WTC11 (cell line): ENCODE measurements at places on chromosomes 11 and 22. TPM values are rescaled to one million over a fixed set of nuclear protein-coding genes. Genes with fewer than 3 reads are reported as not detected.

GRCh38 chr11:114478001-114478410 is 38.7 kb downstream of the REXO2 start:
- H3K36me3 ChIP-seq: peaks cover 15% of the 10 kb centered on the region
- H3K4me3 ChIP-seq: peak overlapping the region; percentile 52
- DNase-seq: no peak
- peaks cover 80% of the 10 kb centered on the region for H3K4me1 ChIP-seq
- H3K27ac ChIP-seq: peak overlapping the region; percentile 97

DNA sequence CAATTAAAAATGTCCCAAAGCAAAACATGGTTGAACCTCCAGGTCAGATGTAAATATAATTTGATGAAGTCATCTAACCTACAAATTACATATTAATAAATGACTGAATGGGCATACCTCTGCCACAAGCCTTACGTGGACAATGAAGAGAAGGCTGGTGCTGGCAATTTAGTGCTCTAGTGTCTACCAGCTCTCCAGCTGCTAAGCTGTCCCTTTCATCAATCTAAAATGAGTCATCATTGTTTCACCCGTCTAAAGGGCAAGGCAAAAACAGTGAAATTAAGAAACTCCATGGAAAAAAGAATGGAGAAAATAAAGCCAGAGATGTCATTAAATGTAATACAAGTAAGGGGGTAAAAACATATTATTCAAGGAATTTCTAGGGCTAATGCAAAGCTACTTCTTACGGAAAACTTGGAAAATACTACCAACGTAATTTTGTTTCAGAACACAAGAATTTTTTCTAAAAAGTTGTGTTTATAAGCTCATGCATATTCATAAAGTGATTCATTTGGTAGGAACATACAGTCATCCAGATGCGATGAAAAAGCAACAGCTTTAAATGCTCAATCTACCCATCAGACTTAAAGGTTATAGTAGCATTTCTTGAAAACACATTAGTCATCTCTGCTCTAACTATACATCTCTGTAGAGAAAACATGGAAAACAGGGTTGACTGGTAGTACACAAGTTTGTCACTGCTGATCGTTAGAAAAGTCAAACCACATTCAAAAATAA is 71.5 kb downstream of the SIK3 start:
- no peaks in the 10 kb centered on the region for H3K36me3 ChIP-seq
- H3K4me3 ChIP-seq: no peak overlapping the region
- H3K27me3 ChIP-seq: no peaks in the 10 kb centered on the region
- H3K27ac ChIP-seq: no peak overlapping the region
- H3K4me1 ChIP-seq: no peaks in the 10 kb centered on the region
- DNase-seq: no peak

- H3K27me3 ChIP-seq: no peaks in the 10 kb centered on the region
- DNase-seq: no peak
- H3K4me1 ChIP-seq: peaks cover 50% of the 10 kb centered on the region
- 0 out of 2 replicates have a peak overlapping the region, but pooled peaks have one; percentile 89 for H3K4me3 ChIP-seq
These were observed 14.1 kb downstream of the MIAT start for GRCh38 chr22:26671317-26672059.

DNA sequence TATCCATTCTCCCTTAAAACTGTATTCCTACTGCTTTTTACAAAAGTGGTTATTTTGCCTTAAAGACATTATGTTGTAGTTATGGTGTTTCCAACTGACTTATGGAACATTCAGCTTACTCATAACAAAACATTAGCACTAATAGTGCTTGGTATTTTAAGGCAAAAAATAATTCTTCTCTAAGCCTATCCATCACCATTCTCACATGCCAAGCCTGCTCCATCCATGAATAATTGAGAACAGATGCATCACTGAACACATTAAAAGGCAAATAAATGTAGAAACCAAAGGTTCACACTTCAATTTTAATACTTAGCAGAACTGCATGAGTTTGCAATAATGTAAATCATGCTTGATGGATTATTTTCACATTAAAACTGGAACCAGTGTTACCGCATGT is 42.3 kb upstream of the DDI1 start:
- no peaks in the 10 kb centered on the region for H3K4me1 ChIP-seq
- no peaks in the 10 kb centered on the region for H3K27me3 ChIP-seq
- no peak overlapping the region for H3K27ac ChIP-seq

DNA sequence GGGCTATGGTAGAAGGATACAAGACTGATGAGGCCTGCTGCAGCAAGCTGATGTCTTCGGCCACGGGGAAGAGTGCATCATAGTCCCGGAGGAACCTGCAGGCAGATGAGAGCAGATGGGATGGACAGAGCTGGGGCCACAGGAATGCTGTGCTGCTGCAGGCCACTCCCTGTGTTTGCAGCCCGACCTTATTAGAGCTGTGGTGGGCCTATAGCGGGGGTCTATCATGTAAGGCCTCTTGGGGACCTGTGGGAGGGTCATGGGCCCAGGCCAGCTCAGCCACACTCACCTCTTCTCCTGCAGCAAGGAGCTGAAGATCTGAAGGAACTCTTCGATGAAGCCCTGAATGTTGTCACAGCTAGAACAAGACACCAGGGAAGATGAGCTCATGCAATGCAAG is 31.9 kb downstream of the ASCC2 start:
- H3K27ac ChIP-seq: no peak overlapping the region
- DNase-seq: no peak
- no peaks in the 10 kb centered on the region for H3K4me1 ChIP-seq
- H3K36me3 ChIP-seq: peaks cover 37% of the 10 kb centered on the region

GRCh38 chr11:114061048-114061680 is 1.7 kb downstream of the ZBTB16 start:
- no peak overlapping the region for H3K27ac ChIP-seq
- H3K4me1 ChIP-seq: peaks cover 23% of the 10 kb centered on the region
- H3K27me3 ChIP-seq: peaks cover 97% of the 10 kb centered on the region
- no peaks in the 10 kb centered on the region for H3K36me3 ChIP-seq

DNA sequence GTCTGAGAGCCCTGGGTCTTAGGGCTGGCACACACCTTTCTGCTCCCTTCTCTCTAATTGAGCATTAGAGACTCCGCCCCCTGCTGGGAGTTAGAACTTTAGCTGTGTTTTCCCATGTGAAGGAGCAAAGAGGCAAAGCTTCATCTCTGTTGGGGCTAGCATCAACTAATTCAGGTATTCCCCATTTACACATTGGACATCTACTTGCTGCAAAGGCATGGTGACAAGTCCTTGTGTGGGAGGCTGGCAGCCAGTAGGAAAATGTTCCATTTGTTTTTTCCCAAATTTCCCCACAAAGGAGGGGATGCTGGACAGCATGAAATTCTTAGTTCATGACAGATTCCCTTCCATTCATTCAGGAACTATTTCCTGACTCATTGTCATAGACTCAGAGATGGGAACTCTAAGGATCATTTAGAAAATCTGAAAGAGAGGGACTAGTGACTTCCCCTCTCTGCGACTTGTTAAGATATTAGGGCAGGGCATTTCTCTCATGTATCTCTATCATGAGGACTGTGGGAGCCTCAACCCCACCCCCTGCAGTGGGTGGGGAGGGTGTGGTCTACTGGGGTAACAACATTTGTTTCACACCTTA is 3.6 kb downstream of the CD44 start:
- no peak overlapping the region for H3K4me3 ChIP-seq
- DNase-seq: no peak
- no peak overlapping the region for H3K27ac ChIP-seq
- peaks cover 26% of the 10 kb centered on the region for H3K4me1 ChIP-seq
- no peaks in the 10 kb centered on the region for H3K36me3 ChIP-seq

DNA sequence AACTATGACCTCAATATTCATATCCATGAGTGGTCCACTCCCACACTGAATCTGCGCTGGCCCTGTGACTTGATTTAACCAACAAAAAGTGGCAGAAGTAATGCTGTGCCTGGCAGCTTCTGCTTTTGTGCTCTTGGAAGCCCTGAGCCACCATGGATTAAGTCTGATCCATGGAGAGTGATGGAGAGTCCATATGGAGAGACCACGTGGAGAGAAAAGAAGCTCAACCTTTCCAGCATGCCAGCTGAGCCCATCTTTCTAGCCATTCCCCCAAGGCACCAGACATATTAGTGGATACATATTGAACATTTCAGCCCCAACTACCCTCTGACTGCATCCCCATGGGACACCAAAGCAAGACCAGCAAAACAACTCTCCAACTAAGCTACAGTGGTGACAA is 16.0 kb downstream of the LRRC55 start:
- no peaks in the 10 kb centered on the region for H3K36me3 ChIP-seq
- no peak overlapping the region for H3K4me3 ChIP-seq
- H3K4me1 ChIP-seq: peaks cover 16% of the 10 kb centered on the region

- no peak overlapping the region for H3K4me3 ChIP-seq
- peaks cover 14% of the 10 kb centered on the region for H3K4me1 ChIP-seq
- H3K27ac ChIP-seq: no peak overlapping the region
- H3K36me3 ChIP-seq: peaks cover 3% of the 10 kb centered on the region; the same call in 1 of the 2 replicates
These were observed 92.0 kb upstream of the DDI1 start for GRCh38 chr11:103944251-103944940.

DNA sequence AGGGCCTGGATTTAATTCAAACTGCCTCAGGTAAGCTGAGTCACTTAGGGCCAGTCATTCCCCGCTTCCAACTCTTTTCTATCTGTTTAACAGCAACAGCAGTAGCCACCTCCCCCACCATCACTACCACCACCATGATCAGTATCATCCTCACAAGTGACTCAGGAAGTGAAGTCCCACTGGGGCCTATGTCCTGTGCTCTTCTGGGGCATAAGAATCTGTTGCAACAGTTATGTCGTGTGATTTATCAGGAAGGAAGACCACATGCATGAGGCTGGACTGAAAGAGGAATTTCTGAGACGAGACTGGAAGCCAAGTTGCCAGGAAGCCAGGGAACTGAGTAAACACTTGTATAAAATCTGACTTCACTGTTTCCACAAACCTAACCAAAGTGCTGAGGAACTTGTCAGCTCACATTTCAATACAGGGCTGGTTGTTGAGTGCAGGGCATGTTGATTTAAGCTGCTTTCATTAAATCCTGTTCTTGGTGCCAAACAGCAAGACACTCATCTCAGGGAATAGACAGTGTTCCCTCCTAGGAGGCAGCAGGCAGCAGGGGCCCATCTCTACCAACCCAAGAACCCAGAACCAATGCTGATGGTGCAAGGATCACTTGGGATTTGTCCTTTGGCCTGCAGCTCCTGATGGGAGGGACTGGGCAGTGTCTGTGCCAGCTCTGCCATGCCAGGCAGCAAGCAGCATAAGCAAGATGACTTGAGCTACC is 226.7 kb upstream of the NARS2 start:
- no peak for DNase-seq
- H3K4me3 ChIP-seq: no peak overlapping the region
- peaks cover 28% of the 10 kb centered on the region for H3K4me1 ChIP-seq

DNA sequence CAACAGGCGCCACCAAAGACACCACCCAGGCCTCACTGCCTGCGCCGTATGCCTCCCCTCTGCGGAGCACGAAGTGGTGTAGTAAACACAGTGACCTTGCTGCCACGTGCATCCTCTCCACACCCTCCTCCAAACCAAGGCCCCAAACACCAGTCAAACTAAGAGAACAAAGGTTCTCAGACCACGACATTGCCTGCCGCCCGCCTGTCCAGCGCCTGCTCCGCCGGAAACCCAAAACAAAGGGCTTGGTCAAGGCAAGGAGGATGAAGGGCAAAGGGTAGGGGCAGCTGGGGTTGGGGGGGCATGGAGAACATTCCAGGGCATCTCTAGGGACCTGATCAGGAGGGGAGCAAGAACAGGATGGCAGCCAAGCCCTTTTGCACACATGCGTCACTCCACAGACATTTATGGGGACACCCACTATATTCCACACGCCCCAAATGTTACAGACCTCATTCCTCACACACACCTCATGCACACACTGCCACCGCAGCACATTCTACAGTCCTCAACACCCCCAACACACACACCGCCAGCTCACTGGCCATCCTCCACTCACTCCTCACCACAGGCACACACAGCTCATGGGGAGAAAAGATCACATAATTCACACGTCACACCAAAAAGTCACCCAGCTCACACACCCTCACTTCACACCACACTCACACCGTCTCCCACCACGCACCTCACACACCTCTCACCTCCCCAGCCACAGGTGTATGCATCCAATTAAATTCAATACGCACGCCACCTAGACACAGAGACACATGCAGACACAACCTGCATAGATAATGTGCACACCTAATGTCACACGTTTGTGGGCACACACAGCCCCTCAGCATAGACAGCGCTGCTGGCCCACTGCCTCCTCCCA is 34.5 kb downstream of the PDE2A start:
- H3K36me3 ChIP-seq: no peaks in the 10 kb centered on the region
- peaks cover 22% of the 10 kb centered on the region for H3K27me3 ChIP-seq
- H3K27ac ChIP-seq: no peak overlapping the region
- H3K4me1 ChIP-seq: peaks cover 30% of the 10 kb centered on the region
- no peak for DNase-seq

GRCh38 chr22:30717331-30717921 is 22.8 kb downstream of the OSBP2 start:
- H3K4me1 ChIP-seq: no peaks in the 10 kb centered on the region
- H3K4me3 ChIP-seq: no peak overlapping the region
- H3K27me3 ChIP-seq: no peaks in the 10 kb centered on the region
- no peak for DNase-seq

DNA sequence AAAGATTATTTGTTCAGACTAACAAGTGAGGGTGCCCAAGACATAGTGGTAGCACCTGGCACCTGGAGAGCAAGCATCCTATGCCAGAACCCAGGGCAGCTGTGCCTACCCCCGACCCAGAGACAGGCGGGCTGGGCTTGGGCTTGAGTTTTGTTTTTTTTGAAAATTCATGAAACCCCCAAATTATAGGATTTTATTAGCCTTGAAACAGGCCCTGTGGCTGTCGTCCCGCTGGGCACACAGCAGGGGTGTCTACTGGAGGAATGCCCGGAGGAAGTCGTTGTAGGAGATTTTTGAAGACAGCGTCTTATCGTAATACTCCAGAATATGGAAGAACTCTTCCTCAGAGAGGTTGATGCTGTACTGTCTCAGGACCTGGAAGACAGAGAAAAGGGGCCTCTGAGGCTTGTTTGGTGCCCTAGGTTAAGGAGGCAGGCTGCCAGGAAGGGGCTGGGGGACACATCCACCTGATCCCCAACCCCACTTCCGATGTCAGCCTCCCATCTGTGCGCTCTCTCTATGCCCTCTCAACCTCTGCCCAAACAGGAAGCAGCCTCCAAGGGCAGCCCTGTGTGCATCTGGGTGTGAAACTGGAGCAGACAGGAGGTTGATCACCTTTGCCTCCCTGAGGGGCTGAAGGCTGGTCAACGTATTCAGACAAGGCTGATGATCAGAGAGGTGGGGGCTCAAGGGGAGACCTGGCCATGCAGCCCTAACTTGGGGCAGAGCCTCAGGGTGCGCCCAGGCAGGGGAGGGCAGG is 117.0 kb downstream of the MPPED1 start:
- peaks cover 7% of the 10 kb centered on the region; the same call in 1 of the 2 replicates for H3K4me1 ChIP-seq
- no peak overlapping the region for H3K27ac ChIP-seq
- DNase-seq: no peak
- H3K27me3 ChIP-seq: no peaks in the 10 kb centered on the region
- H3K4me3 ChIP-seq: no peak overlapping the region

TSPAN18 gene
- 35.2 to 44.7 TPM (median 37.6 TPM) in 3 replicates for total RNA-seq

OR2AG1 gene
- not detected in 3 replicates for total RNA-seq

BTBD10 gene
- 18.4 to 19.4 TPM (median 18.6 TPM) in 3 replicates for total RNA-seq

BAIAP2L2 gene
- total RNA-seq: 3.0 to 5.7 TPM (median 4.9 TPM) in 3 replicates
